ENCODE measurements at places on chromosomes 3 and 15.
A peak's percentile ranks its signal among the peaks of the same experiment; 100 is the strongest.

DNA sequence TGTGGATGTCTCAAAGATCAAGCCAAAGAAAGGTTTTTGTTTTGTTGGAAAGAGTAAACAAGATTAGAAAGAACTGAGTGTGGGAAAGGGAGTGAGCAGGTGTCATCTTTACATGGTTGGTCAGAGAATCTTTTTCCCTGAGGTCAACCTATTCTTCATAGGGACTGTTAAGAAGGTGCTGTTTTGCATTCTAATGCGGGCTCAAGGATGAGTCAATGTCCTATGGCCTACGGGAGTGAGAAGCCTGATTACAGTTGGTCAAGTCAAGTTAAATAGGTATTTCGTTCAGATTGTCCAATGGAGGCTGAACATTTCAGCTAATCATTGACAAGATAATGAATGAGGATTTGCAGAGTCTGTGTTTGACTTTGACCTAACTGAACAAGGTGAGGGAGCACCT, 491.2 kb upstream of the PDZRN3 start:
- no peak for DNase-seq

GRCh38 chr15:98658831-98659699, 10.7 kb downstream of the IGF1R start:
- DNase-seq = peak; percentile 13

DNA sequence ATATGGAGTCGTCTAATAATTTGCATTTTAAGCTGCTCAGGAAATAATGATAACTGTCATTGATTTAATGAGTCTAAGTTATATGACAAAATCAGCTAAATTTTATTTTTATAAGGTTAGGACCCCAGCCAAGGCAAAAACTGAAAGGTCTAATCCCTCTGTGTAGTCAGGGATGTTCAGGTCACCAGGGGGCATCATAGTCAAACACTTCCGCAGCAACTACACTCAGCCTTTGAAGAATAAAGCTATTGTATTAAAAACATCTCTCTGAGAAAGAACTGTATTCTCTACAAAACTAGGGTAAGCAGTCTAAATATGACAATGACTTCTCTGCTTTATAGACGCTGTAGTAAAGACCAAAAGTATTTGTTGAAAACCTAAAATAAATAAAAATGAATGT, 15.0 kb downstream of the INTS14 start:
- no peak for DNase-seq

DNA sequence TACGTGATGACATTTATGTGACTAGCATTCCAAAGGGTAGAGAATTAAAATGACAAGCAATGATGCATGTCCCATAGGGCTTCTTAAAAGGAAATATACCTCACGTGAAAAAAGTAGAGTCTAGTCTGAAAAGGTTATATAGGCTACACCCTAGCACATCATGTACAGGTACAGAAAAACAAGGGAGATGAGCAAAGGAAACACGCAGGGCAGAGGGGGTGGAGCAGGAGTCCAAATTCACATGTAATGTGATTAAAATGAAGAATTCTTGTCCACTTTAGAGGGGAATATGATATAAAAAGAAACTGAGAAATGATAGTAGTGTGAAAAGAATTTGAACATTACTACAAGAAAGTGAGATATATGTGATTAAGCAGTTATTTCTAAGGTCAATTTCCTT, 59.4 kb downstream of the HACD2 start:
- DNase-seq = no peak

- no peak for DNase-seq
Observed at GRCh38 chr3:184354121-184354728, 7.2 kb downstream of the CLCN2 start.

Data from NCI-H1092 (cell line).